ENCODE measurements at places on chromosomes 7 and 10.

GRCh38 chr10:101797403-101798059 lies 14.3 kb upstream of the NPM3 start:
- DNase-seq, result no peak

DNA sequence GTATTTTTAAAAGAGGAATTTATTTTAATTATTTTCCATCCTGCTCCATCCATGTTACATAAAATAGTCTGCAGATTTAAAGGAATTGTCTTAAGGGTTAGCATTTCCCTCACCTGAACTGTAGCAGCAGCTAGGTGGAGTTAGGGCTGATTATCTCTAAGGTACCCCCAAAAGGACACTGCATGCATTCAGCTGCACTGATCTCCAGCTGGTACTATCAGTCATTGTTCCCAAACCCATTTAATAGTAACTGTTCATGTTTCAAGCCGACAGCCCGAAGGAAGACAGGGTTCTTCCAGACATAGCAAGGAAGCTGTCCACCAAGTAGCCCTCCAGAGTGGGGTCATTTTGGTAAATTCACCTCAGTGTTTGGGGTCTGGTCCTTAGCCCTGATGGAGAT lies 48.7 kb downstream of the FAM171A1 start:
- no peak for DNase-seq

DNA sequence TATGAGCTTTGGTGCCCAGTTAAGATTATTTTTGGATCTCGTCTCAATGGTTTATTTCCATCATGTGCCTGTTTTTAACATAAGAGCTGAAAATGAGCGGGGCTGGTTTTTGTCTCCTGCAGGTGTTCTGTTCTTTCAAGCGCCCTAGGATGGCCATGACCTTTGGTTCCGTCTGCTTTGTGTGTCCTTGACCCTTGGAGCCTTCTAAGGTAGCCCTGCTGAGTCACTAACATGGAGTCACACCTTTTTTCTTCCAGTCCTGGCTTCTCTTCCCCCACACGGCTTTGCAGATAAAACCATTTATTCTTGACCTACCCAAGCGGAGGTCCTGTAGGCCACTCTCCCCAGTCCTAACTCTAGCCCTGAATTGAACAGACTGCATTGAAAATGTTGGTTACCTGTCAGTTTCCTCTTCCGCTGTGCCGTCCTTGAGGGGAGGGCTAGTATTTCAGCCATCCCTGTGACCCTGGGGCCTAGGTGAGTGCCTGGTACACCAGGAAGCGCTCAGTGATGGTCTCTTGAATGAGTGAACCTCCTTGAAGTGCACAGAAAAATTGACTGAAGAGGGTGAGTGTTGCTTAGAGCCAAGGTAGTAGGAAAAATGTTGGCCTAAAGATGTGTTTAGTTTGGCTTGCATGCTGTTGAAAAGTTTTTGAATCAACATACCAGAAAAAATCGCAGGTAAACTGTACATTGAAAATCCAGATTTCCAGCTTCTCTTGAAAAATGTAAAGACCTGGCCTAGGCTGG lies 48.0 kb downstream of the CAMK1D start:
- DNase-seq, result no peak

- DNase-seq, result peak; percentile 38
Observed at GRCh38 chr10:126598009-126598408, 72.5 kb downstream of the C10orf90 start.

- DNase-seq, result no peak
Observed at GRCh38 chr7:44709945-44710596, 38.6 kb upstream of the ZMIZ2 start.

DNA sequence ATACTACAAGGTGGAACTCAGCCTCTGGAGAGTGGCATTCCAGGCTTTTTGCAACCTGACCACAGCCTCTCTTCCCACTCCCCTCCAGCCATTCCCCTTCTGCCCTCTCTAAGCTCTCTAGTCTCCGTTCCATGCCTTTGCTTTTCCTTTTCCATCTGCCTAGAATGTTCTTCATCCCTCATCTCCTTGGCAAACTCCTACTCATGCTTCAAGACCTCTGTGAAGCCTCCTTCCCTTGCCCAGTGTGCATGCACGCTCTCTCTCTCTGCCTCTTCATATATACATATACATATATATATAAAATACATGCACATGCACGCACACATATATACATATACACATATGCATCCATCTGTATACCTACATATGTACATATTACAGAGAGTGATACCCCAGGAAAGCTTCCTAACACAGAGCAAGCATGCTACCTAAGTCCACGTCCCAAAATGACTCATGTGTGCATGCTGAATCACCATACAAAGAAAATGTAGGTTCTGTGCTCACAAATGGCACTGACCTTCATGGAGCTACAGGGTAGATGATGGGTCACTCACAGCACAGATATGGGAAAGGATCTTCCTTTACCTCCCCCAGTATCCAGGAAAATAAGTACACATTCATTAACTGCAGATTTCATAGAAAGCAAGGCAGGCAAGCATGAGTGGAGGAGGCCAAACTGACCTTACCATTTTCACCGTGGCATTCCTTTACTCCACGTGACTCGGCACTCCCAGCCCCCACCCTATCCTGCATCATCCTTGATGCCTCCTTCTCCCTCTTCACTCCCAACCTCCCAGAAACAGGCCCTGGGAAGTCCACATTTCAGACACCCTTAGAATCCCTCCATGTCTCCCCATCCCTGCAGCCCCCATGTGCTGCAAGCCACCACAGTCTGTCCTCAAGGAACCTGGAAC lies 238.4 kb upstream of the ZMIZ1 start:
- DNase-seq, result peak; percentile 34

GRCh38 chr7:98116656-98117461 lies 10.2 kb downstream of the LMTK2 start:
- DNase-seq, result no peak

DNA sequence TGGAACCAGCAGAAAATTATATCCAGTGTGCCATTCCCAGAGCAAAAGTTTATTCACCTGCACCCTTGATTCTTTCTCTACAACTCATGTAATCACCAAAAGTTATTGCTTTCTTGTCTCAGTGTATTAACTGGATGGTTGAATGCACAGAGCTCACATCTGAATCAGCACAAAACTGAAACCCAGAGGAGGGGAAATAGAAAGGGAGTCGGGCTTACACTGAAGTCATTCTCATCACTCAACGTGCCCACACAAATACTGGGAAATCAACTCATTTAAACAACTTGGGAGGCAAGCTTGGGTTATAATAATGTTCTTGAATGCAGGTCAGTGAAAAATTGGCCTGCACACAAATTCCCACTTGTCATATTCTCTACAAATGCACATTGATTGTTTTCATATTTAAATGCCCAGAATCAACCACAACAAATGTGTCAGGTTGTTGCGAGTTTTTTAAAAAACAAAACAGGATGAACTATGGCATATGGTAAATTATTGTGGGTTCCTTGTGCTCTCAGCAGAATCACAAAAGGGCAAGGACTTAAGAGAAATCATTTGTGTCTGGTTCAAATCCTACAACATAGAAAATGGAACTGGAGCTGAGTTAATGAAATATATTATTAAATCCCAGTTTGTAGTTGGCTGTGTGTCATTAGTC lies 125.9 kb upstream of the NOBOX start:
- no peak for DNase-seq

GRCh38 chr10:96606216-96606615 lies 19.4 kb upstream of the TM9SF3 start:
- DNase-seq, result peak; percentile 47
